Natural killer cell (primary cell): ENCODE measurements at places on chromosomes 5 and 9. TPM values are rescaled to one million over a fixed set of nuclear protein-coding genes. Genes with fewer than 3 reads are reported as not detected.

Gene PELO
- total RNA-seq = 2.6 TPM

Gene MED27
- 26.9 TPM for total RNA-seq

Gene RPL37
- 961 TPM for total RNA-seq

Gene IL6ST
- total RNA-seq = 73.0 TPM

Gene NUTM2G
- not detected for total RNA-seq

Gene PCDHA11
- total RNA-seq = not detected

Gene RPS23
- 1,162 TPM for total RNA-seq

Gene FOXD4
- not detected for total RNA-seq

Gene PCA3
- total RNA-seq = not detected
